ENCODE measurements at places on chromosomes 6 and 20. TPM values are rescaled to one million over a fixed set of nuclear protein-coding genes. Genes with fewer than 3 reads are reported as not detected.

DNA sequence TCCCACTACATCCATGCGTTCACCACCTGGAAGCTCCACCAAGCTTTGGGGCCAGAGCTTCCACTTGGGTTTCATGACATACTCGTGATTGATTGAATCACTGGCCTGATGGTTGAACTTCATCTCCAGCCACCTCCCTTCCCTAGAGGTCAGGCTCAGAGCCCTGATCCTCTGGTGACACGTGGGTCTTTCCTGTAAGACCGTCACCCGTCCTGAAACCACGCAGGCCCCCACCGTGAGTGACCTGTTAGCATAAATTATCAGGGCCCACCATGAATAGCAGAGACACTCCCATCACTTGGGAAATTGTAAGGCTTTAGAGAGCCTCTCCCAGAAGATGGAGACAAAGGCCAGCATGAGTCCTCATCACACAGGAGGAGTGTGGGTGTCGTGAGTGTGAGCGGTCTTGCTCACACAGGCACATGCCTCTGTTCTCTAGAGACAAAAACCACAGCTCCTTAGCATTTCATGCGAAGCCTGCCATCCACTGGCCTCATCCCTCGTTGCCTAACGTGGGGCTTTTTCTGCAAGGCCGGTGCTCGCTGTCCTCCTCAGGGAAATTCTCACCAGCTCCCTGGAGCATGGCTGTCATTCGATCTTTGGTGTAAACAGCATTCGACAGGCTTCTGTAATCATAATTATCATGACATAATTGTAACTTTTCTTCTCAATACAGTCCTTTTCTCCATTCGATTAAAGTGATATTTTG is 65.1 kb upstream of the DUSP22 start:
- no peak overlapping the region for H3K27ac ChIP-seq
- no peaks in the 10 kb centered on the region for H3K4me1 ChIP-seq
- H3K4me3 ChIP-seq: no peak overlapping the region
- no peaks in the 10 kb centered on the region for H3K27me3 ChIP-seq
- no peak for DNase-seq

DNA sequence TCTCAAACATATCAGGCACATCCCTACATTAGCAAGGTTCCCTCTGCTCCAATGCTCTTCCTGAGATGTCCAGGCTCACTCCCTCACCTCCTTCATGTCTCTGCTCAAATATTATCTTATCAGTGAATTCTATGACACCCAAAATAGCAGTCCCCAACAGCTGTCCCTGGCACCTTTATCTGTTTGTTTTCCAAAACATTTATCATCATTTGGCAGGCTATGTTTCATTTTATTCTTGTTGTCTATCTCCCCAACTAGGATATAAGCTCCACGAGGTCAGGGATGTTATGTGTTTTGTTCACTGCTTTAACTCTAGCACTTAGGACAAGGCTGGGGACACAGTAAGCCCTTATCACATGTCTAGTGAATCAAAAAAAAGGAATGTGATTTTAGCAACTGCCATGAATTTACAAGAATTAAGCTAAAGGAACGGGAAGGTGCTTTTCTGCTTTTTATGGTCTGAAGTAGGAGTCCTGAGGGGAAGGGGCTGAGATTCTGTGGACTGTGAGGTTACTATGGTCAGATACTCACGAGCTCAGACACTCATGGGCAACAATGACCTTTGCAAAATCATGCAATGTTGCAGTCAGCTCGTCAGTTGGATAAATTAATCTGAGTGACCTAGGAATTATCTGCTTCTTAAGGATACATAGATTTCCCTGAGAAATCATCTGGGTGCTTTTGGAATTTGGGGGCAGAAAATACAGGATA is 1.9 kb upstream of the IL22RA2 start:
- H3K27me3 ChIP-seq: no peaks in the 10 kb centered on the region
- H3K4me3 ChIP-seq: no peak overlapping the region
- no peaks in the 10 kb centered on the region for H3K4me1 ChIP-seq
- H3K36me3 ChIP-seq: no peaks in the 10 kb centered on the region
- H3K27ac ChIP-seq: no peak overlapping the region
- DNase-seq: no peak

DNA sequence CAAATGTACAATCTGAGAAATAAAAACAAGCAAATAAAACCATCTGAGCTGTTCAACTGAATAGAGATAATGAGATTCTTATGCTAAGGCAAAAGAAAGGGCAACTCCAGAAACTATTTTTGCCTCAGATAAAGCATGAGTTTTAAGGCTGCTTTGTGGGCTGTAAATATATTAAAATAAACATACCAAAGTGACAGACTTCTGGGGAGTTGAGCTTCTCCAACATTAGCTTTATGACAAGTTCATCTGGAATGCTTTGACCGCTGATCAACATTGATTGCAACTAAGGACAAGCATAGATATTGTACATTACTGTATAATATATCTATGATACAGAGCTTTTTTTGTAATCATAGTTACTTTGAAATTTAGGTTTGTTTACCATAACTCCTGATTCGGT is 19.3 kb downstream of the AK9 start:
- H3K27ac ChIP-seq: no peak overlapping the region
- H3K27me3 ChIP-seq: no peaks in the 10 kb centered on the region
- no peaks in the 10 kb centered on the region for H3K4me1 ChIP-seq
- no peak for DNase-seq
- H3K36me3 ChIP-seq: no peaks in the 10 kb centered on the region

The PGC gene
- polyA plus RNA-seq: not detected

DNA sequence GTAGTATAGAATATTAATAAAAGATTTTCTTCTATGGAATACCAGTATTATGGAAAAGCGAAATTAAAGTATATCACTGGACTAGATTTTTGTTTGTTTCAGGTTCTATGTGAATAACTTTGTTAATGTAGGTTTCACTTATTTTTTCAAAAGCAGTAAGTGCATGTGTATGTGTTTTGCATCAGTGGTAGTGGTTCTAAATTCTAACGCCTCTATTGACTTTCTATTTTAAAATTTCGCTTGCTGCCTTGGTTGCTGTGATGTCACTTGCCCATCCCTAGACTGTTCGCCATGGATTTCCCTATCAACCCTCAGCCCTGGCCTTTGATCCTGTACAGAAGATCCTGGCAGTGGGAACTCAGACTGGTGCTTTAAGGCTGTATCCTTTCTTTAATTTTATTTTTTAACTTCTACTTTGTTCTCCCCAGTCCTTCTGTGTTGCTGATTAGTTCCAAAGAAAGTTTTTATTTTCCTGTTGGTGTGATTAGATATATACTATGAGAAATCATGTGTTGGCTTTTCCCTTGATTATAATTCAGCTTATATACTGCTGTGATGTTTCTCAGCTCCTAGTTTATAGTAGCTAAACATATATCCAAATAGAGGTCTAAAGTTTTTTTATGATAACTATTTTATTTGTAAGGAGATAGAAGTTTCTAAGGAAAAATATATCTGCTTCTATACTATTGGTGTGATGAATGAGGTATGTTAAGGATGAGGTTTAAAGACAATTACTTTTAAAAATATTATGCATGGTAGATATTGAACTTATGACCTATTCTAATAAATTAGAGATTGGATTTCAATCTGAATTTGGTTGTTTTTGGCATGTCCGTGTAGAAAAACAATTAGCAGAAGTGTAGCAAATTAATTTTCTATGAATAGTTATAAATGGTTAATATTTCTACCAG is 1.7 kb downstream of the STXBP5 start:
- no peak overlapping the region for H3K27ac ChIP-seq
- H3K27me3 ChIP-seq: no peaks in the 10 kb centered on the region
- H3K36me3 ChIP-seq: no peaks in the 10 kb centered on the region

DNA sequence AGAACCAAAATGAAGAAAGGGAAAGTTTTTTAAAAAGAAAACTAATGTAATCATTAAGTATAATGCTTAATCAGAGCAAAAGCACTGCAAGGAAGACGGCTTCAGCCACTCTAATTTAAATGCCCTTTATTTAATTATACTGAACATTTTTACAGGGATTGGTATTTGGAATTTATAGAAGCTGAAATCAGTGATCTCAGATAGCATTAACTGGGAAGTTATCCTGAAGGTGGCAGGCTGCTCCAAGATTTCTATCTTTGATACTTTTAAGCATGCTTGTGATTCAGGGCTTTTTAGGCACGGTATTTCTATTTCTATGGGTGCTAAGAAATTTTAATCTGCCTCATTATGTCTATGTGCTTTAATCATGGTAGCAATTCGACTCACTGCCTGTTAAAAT is 1.3 kb upstream of the NDUFAF4 start:
- H3K27me3 ChIP-seq: no peaks in the 10 kb centered on the region
- peaks cover 9% of the 10 kb centered on the region for H3K4me1 ChIP-seq
- H3K36me3 ChIP-seq: peaks cover 17% of the 10 kb centered on the region
- DNase-seq: peak; percentile 15

- peaks cover 25% of the 10 kb centered on the region for H3K4me1 ChIP-seq
- H3K4me3 ChIP-seq: no peak overlapping the region
- no peaks in the 10 kb centered on the region for H3K27me3 ChIP-seq
- DNase-seq: peak; percentile 69
- no peak overlapping the region for H3K27ac ChIP-seq
- H3K36me3 ChIP-seq: no peaks in the 10 kb centered on the region
These were observed 90.0 kb upstream of the TNFAIP3 start for GRCh38 chr6:137776786-137777686.

The MEI4 gene
- 0.15 TPM for polyA plus RNA-seq
